ENCODE measurements at places on chromosomes 4 and X.

DNA sequence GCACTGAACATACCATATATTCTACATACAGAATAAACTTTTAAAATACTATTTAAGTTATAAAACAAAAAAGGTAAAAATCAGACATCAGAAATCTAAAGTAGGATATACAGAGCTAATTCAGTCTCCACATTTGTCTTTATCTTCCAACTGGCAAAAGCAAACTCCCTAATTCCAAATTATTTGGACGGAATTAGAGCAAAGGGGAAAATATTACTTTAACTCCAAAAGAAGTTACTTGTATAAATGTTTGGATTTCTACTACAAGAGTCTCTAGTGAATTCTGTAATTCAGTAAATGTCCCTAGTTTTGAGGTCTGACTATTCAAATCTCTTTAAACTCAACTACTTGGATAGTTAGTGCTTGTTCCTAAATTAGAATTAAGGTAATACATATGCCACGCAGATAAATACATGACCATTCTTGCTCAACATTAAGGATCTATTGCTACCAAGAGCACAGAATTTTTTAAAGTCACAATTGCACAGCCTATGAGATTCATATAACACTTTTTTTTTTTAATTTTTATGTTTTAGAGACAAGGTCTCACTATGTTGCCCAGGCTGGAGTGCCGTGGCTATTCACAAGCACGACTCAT, 7.3 kb downstream of the ZNF280C start:
- DNase-seq: no peak

- peak; percentile 47 for DNase-seq
Measured at GRCh38 chrX:135477576-135477975, 42.9 kb upstream of the INTS6L start.

DNA sequence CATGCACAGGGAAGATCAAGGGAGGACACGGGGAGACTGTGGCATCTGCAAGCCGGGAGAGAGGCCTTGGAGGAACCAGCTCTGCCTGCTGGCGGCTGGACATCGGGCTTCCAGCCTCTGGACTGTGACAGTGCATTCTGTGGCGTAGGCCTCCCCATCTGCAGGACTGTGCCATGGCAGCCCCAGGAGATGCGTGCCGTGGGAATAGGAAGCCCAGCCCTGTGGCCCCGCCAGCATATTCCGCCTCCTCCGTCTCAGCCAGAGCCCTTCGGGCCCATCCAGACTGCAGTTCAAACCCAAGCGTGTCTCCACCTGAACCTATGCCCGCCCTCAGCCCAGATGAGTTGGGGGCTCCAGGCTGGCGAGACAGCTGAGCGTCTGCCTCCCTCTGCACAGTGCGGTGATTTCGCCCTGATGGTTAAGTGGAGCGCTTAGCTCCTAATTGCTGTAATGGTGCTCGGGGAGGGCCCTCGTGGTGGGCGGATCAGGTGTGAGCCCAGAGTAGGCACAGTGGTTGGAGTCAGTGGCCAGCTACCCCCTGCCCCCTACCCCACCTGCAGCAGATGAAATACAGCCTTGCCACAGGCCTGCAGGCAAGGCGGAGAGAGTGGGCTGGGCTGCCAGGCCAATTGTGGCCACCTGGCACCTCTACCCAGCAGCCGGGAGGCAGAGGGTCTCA, 133.9 kb downstream of the HMX1 start:
- DNase-seq: no peak

DNA sequence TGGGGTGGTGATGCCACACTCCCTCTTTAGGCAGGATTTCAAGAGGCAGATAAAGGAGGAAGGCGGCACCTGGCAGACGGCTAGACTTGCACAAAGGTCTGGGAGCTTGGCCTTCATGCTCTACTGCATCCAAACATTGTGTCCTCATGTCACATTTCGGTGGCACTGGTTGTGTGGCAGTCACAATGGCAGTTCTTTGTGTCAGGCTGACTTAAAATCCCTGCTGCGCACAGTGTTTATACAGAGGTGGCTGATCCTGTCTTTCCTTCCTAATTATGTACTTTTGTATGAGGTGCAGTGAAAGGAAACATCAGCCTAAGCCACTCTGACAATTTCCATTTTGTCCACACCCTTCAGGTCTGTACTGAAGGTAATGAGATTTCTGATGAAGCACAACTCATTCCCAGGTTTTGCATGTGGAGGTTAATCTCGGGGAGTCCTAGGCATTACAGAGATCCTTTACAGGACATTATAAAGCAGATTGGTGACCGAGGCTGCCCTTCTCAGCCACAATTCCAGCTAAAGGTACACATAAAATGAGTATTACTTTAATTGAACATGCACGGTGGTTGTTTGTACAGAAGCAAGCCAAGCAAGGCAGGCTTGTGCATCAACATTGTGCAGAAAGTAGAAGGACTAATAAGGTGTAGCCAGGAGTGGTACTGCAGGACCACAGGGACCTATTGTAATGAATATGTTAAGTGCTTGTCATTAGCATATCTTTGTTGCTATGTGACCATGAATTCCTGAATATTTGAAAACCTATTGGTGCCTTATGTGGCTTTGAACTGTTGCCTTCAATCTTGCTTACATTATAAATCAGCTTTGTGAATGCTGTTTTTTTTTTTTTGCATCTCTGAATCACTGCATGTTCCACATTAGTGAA, 147.6 kb downstream of the STK32B start:
- DNase-seq: no peak

DNA sequence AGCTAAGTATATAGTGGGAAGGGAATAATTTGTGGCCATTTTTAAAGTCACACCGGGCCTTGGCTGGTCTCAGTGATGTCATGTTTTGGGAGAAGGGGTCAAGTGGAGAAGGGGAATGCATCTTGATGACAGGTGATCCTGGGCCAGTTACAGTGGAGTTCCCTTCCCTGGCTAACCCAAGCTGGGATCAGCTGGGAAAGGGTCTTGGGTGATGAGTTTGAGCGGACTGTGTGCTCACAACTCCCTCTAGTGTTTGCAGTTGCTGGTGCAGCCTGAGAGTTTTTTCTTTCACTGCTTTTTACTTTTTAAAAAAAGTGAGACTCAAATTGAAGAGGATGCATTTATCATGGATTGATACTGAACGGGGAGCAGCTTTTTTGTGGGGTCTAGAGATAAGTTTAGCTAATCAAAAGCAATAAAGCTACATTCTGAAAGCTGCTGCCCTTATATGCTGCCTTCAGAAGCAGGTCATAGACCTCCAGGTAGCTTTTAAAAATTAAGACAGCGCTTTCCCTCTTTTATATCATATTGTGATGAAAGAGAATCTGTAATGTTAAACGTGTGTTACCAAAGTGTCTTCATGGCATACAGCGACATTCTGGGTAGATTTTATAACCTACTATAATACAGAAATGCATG, 164.7 kb downstream of the DCLK2 start:
- peak; percentile 60 for DNase-seq

GRCh38 chr4:154030746-154031145, 241.9 kb upstream of the SFRP2 start:
- DNase-seq: no peak

- DNase-seq: peak; percentile 31
Measured at GRCh38 chrX:14777525-14777924, 95.3 kb downstream of the FANCB start.

DNA sequence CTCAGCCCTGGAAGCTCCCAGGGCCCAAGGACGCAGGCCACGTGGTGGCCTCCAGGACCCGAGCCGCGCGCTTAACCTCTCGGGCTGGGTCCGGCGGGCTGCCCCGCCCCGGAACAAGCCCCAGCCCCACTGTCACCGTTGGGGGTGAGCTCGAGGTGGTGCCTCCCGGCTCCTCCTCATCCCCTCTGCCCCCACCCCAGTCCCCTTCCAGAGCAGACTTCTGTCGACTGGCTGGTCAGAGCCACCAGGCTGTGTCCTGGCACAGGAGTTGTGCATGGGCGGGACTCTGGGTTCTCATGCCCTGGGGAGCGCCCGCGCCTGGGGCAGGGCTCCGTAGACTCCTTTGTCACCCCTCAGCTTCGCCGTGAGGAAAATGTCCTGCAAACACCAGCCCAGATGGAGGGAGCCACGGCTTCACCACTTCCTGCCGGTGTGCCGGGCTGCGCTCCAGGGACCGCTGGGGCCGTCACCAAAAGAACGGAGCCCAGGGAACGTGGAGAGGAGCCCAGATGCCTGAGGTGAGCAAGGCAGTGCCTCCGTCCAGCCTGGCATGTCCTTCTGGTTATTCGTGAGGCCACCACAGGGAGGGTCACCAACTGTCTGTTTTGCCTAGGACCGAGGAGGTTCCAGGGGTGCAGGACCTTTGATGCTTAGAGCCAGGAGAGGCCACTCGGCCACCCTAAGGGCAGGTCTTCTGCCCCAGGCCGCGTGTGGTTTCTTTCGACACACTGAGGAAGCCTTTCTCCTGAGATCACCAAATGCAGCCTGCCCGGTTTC, 7.1 kb upstream of the RGS12 start:
- peak; percentile 75 for DNase-seq

GRCh38 chr4:90476586-90476985, 349.4 kb downstream of the CCSER1 start:
- DNase-seq: no peak

GRCh38 chr4:11250510-11250909, 178.2 kb downstream of the HS3ST1 start:
- DNase-seq: no peak

DNA sequence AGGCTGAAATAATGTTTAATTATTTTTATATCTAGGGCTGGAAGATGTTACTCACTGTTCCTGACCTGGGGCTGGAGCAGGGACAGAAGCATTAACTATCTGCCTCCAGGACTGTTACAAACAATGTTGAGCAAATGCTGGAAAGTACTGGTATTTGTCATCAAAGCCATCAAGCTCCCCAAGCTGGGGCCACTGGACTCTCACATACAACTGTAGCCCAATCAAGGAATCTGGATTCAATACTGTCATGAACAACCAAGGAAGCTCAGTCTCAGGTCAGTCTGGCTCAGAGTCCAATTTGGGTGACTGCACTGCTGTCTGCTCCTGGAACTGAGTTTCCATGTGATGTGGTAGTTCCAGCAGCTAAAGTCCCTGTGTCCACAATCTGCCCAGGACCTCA, 50.4 kb downstream of the APOO start:
- DNase-seq: no peak

GRCh38 chr4:154622598-154622997, 10.1 kb upstream of the FGG start:
- peak; percentile 28 for DNase-seq

DNA sequence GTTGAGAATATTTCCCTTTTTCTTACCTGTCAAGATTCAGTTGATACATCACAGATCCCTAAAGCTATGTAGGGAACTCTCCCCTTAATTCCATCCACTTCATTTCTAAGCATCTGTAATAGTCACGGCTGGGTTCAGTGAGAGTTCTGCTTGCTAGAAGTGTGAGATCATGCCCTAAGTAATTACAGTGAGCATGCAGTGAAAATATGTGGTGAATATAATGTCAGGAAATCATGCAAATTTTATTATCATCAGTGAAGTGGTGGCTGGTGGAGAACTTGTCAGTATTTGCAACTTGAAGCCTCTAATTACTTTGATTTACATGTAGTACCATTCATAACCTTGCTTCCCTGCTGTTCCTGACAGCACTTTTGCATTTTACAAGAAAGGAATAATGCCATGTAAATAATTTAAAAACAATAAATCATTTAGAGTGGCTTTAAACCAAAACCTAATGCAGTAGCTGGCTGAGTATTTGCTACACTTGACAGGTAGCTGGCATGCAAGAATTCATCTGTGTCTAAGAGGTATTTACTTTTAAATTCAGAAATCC, 28.3 kb upstream of the CFAP299 start:
- peak; percentile 61 for DNase-seq

DNA sequence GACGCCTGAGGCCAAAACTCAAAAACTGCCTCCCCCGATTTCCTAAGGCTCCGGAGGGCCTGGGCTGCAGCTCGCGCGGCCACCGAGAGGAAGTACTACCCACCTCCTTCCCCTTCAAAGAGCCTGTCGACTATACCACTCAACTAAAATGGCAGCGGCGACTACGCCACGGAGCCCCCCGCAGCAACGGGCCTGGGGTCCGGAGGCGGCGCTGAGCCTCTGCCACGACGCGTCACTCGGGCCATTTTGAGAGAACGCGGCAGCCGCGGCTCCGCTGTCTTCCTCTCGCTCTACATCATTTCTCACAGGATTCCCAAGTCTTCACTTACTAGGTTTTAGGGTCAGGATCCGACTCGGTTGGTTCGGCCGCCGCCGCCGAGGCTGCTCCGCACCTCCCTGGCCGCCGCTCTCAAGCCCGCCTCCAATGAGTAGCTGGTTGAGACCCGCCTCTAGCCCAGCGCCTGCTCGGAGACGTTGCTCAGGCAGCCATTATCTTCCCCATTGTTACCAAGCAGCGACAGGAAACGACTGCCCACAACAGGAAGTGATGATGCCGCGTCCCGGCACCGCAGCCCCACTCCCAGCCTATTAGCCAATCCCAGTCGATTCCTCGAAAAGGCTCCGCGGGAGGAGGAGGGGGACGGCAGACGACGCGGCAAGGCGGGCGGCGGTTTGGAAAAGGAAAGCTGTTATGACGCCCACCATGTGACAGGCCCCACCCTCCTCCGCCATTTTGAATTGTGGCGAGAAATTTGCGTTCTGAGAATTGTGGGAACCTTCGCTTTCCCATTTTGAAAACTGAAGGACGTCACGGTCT, at the start of gene RLIM:
Gene RLIM, minus strand, starts transcription at position 532 of the 817 bp plus-strand sequence. CDS start 18,647 bp downstream, outside the sequence.
- peak; percentile 94 for DNase-seq

- no peak for DNase-seq
Measured at GRCh38 chrX:119617517-119618164, 11.4 kb upstream of the NKRF start.

- DNase-seq: no peak
Measured at GRCh38 chrX:22057667-22058066, 25.5 kb downstream of the PHEX start.

- DNase-seq: no peak
Measured at GRCh38 chr4:80195441-80196140, 1.7 kb upstream of the PRDM8 start.

DNA sequence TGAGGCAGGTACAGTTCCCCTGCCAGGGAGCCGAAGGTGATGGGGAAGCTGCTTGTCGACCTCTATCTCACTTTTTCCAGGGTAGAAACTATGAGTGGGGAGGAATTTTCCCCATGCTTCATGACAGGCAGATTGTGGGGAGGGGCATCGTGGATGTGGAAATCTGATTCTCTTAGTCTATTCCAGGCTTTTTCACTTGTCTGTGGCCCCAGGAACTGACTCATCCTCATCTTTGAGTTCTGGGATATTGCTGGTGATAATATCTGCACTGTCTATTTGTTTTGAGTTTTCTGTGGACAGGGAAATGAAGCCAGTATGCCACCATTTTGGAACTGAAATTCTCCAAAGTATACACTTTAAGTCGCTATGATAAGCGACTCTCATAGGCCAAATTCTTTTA, 7.6 kb upstream of the TLR2 start:
- peak; percentile 31 for DNase-seq

- no peak for DNase-seq
Measured at GRCh38 chrX:48974033-48974432, 2.4 kb upstream of the KCND1 start.

DNA sequence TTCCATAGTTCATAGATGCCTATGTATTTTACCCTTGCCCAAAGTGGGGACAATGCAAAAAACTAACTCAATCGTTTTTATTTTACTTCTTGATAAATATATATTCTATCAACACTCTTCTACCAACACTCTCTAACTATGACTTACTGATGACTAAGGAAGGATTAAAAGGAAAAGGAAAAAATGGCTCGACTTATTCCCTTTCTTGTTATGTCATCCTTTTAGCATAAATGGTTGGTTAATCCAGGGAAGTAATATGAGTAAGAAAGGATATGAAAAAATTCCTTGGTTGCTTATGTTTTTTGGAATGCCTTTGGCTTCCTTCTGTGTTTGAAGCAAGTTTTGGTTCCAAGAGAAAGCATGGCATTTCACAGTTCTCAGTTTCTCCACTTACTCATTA, 1087.1 kb downstream of the C4orf33 start:
- peak; percentile 4 for DNase-seq

- DNase-seq: no peak
Measured at GRCh38 chrX:118961866-118962560, 12.4 kb upstream of the LONRF3 start.

- DNase-seq: peak; percentile 8
Measured at GRCh38 chrX:24858004-24858746, 157.6 kb downstream of the ARX start.
